ENCODE measurements at places on chromosomes 3 and 15. TPM values are rescaled to one million over a fixed set of nuclear protein-coding genes. Genes with fewer than 3 reads are reported as not detected.

The GPR149 gene
- not detected for total RNA-seq

- H3K27me3 ChIP-seq = no peaks in the 10 kb centered on the region
- H3K36me3 ChIP-seq = peaks cover 15% of the 10 kb centered on the region
- no peak for DNase-seq
- H3K27ac ChIP-seq = no peak overlapping the region
Observed at GRCh38 chr3:196915375-196915774, 27.0 kb downstream of the NCBP2 start.

DNA sequence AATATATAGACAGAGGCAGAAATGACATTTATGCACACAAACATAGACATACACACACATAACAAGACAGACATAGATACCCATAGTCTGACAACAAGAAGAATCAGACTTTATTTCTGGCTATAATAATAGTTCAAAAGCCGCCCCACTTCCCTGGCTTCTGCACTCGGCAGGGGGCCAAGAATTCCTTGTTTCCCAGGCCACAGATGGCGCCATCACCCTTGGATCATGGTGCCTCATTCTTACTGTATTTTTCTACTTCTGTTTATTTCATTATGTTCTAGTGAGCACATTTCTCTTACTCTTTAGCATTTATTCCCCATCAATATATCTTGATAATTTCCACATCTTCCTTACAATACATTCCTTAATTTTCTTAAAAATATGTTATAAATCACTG is 387.5 kb downstream of the NLGN1 start:
- H3K4me1 ChIP-seq = no peaks in the 10 kb centered on the region
- no peak overlapping the region for H3K4me3 ChIP-seq

- no peaks in the 10 kb centered on the region for H3K36me3 ChIP-seq
- DNase-seq = no peak
- H3K27ac ChIP-seq = no peak overlapping the region
- H3K27me3 ChIP-seq = peaks cover 20% of the 10 kb centered on the region
- no peaks in the 10 kb centered on the region for H3K4me1 ChIP-seq
- H3K4me3 ChIP-seq = no peak overlapping the region
Observed at GRCh38 chr3:33202711-33203457, 15.7 kb downstream of the SUSD5 start.

The GOLGA8H gene
- total RNA-seq = 0.19 TPM

GRCh38 chr15:43439268-43439667 is 53.7 kb downstream of the TP53BP1 start:
- H3K27me3 ChIP-seq = no peaks in the 10 kb centered on the region
- H3K4me3 ChIP-seq = no peak overlapping the region
- H3K27ac ChIP-seq = no peak overlapping the region
- no peak for DNase-seq
- H3K36me3 ChIP-seq = no peaks in the 10 kb centered on the region

DNA sequence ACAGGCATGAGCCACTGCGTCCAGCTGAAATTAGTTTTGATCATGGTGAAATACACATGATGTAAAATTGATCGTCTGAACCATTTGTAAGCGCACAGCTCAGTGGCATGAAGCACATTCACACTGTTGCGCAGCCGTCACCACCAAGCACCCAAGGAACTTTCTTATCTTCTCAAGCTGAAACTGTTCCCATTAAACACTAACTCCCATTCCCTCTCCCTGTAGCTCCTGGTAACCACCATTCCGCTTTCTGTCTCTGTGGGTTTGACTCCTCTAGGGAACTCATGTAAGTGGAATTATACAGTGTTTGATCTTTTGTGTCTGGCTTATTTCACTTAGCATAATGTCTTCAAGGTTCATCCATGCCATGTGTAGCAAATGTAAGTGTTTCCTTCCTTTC is 62.3 kb downstream of the FBLN2 start:
- H3K36me3 ChIP-seq = no peaks in the 10 kb centered on the region
- no peak overlapping the region for H3K27ac ChIP-seq
- no peaks in the 10 kb centered on the region for H3K27me3 ChIP-seq
- no peak for DNase-seq

The OR5K2 gene
- not detected for total RNA-seq

The GOLGA6L4 gene
- 2.6 TPM for total RNA-seq

DNA sequence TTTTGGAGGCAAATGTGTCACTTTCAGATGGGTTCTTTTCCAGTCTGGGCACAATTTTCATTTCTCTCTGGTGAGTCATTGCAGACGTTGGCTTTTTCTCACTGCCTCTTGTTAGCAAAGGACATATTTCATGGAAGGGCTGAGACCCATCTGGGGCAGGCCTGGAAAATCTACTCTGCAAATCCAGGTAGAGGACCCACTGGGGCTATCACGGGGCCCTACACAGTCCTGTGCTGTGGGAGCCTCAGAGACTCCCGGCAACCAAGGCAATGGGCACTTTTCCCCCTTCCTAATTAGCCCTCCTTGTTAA is 58.0 kb downstream of the HRH1 start:
- H3K36me3 ChIP-seq = no peaks in the 10 kb centered on the region
- H3K4me1 ChIP-seq = peaks cover 2% of the 10 kb centered on the region

GRCh38 chr15:59196416-59196815 is 10.2 kb upstream of the LDHAL6B start:
- H3K4me3 ChIP-seq = no peak overlapping the region
- H3K36me3 ChIP-seq = no peaks in the 10 kb centered on the region
- H3K27me3 ChIP-seq = peaks cover 10% of the 10 kb centered on the region
- no peak for DNase-seq
- no peaks in the 10 kb centered on the region for H3K4me1 ChIP-seq

The BMF gene
- 25.9 TPM for total RNA-seq

DNA sequence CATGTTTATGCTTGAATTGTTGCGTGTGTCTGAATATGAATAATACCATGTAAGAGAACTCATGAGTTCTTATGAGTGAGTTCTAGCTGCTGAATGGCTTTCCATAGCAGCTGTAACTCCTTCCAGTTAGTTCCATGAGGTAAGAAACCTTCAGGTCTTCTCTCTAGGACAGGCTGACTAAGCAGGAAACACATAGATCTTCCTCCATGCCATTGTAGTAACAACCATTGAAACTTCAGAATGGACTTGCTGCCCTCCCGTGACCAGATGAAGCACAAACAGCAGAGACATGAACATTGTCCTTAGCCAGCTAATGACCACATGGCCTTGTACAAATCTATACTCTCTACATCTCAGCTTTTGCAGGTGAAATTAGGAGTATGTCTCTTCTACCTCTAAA is 200.0 kb downstream of the ZNF385D start:
- H3K27ac ChIP-seq = no peak overlapping the region
- peaks cover 1% of the 10 kb centered on the region for H3K36me3 ChIP-seq
- H3K4me1 ChIP-seq = no peaks in the 10 kb centered on the region
- no peaks in the 10 kb centered on the region for H3K27me3 ChIP-seq
- DNase-seq = no peak
- no peak overlapping the region for H3K4me3 ChIP-seq

The COMMD2 gene
- total RNA-seq = 40.6 TPM

The MYLK gene
- not detected for total RNA-seq

GRCh38 chr3:87046241-87046640 is 55.3 kb upstream of the VGLL3 start:
- no peak overlapping the region for H3K27ac ChIP-seq
- DNase-seq = no peak
- H3K36me3 ChIP-seq = no peaks in the 10 kb centered on the region
- no peaks in the 10 kb centered on the region for H3K4me1 ChIP-seq

GRCh38 chr3:182895513-182896112 is 84.7 kb downstream of the DCUN1D1 start:
- H3K4me1 ChIP-seq = no peaks in the 10 kb centered on the region
- no peak for DNase-seq
- no peaks in the 10 kb centered on the region for H3K36me3 ChIP-seq

The RARB gene
- not detected for total RNA-seq

The NR2E3 gene
- not detected for total RNA-seq

GRCh38 chr3:126210606-126211005 is 30.2 kb upstream of the ALDH1L1 start:
- no peaks in the 10 kb centered on the region for H3K4me1 ChIP-seq
- H3K4me3 ChIP-seq = no peak overlapping the region
- peaks cover 65% of the 10 kb centered on the region for H3K27me3 ChIP-seq
- no peaks in the 10 kb centered on the region for H3K36me3 ChIP-seq
- H3K27ac ChIP-seq = no peak overlapping the region

GRCh38 chr15:79811406-79812405 is 85.1 kb downstream of the MTHFS start:
- no peaks in the 10 kb centered on the region for H3K36me3 ChIP-seq
- DNase-seq = no peak
- no peak overlapping the region for H3K4me3 ChIP-seq

The ISLR gene
- not detected for total RNA-seq

The CCDC39 gene
- not detected for total RNA-seq

GRCh38 chr3:118792191-118792590 is 242.5 kb downstream of the IGSF11 start:
- no peaks in the 10 kb centered on the region for H3K36me3 ChIP-seq
- no peak for DNase-seq
- no peak overlapping the region for H3K27ac ChIP-seq
- H3K4me1 ChIP-seq = no peaks in the 10 kb centered on the region

DNA sequence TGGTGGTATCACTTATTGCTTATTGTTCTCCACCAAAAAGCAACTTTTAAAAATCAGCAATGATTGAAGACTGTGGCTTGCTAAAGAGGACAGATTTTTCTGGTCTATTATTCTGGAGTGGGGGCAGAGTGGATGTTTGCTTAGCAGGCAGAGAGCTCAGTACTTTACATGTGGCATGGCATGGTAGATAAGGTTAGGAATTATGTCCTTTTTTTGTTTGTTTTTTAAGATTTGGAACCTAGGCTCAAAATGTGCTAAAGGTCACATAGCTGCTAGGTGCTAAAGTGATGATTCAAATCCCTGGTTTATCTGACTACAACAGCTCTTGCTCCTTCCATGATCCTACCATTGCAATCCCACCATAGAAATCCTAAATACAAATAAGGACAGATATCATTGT is 331.0 kb upstream of the ADAMTS9 start:
- no peaks in the 10 kb centered on the region for H3K27me3 ChIP-seq
- H3K27ac ChIP-seq = no peak overlapping the region
- H3K4me1 ChIP-seq = no peaks in the 10 kb centered on the region
- H3K4me3 ChIP-seq = no peak overlapping the region

The WDR6 gene
- total RNA-seq = 159 TPM

DNA sequence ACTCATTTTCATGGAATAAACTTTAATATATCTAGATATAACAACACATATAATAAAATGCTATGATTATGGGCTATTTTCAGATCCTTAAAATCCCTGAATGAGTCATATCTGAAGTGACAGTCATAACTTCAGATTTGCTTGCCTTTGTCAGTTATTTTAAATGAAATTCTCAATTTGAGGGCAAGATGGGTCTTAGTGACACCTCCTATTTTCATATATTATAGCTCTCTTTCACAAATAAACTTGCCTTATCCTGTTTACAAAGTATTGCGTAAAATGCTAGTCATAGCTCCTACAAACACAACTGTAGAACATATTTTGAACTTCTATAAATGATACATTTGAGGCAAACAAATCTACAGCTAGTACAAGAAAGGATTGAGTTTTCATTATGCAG is 6.2 kb upstream of the THRB start:
- no peaks in the 10 kb centered on the region for H3K36me3 ChIP-seq
- DNase-seq = no peak
- no peak overlapping the region for H3K4me3 ChIP-seq
- H3K27me3 ChIP-seq = peaks cover 53% of the 10 kb centered on the region
- H3K4me1 ChIP-seq = peaks cover 17% of the 10 kb centered on the region

- no peak overlapping the region for H3K27ac ChIP-seq
- peaks cover under 1% of the 10 kb centered on the region for H3K36me3 ChIP-seq
- no peak for DNase-seq
- no peaks in the 10 kb centered on the region for H3K27me3 ChIP-seq
Observed at GRCh38 chr15:57228395-57228794, 147.9 kb upstream of the CGNL1 start.

The RAB5A gene
- 62.7 TPM for total RNA-seq

DNA sequence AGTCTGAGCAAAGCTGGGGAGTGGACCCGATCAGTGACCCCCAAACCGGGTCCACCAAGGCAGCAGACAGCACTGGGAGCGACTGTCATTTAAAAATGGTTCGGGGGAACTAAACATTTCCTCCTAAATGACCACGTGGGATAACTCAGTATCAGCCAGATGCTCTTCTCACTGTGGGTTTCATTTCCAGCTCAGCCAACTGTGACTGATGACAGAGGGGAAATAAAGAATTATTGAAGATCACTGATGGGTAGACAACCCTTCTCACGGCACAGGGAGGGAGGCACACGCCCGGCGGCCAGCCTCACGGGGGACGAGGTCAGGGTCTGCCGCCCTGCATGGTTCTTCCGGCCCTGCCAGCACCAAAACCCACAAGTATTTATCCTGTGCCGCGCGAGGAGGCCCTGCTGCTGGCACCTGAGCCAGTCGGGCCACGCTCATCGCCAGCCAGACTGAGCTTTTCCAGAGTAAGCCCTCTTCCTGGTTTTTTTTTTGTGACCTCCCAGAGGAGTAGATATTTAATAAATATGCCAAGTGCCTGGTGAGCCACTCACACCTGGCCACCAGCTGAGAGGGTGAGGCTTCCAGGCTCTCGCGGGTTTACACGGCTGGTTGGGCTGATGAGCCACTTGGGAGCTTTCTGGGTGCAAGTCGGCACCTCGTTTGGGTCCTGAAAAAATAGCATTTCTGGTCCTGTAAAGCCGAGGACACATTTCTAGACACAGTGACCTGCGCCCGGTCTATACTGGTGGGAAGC is 6.2 kb downstream of the MELTF start:
- H3K27ac ChIP-seq = no peak overlapping the region
- peaks cover 10% of the 10 kb centered on the region for H3K27me3 ChIP-seq
- no peaks in the 10 kb centered on the region for H3K36me3 ChIP-seq
- H3K4me3 ChIP-seq = peak overlapping the region; percentile 52
- DNase-seq = no peak

- H3K36me3 ChIP-seq = peaks cover 4% of the 10 kb centered on the region
- H3K4me1 ChIP-seq = peaks cover 38% of the 10 kb centered on the region
- H3K27me3 ChIP-seq = no peaks in the 10 kb centered on the region
- DNase-seq = no peak
- no peak overlapping the region for H3K4me3 ChIP-seq
- no peak overlapping the region for H3K27ac ChIP-seq
Observed at GRCh38 chr15:52656412-52656811, 22.8 kb downstream of the ATOSA start.

The RYR3 gene
- not detected for total RNA-seq

The DCUN1D1 gene
- total RNA-seq = 43.6 TPM

The CCR1 gene
- 0.51 TPM for total RNA-seq

- H3K4me3 ChIP-seq = peak overlapping the region; percentile 34
- no peak overlapping the region for H3K27ac ChIP-seq
- peaks cover 57% of the 10 kb centered on the region for H3K4me1 ChIP-seq
- H3K36me3 ChIP-seq = peaks cover 5% of the 10 kb centered on the region
Observed at GRCh38 chr3:45599424-45599886, 4.9 kb downstream of the LIMD1 start.

- H3K27me3 ChIP-seq = no peaks in the 10 kb centered on the region
- peaks cover 40% of the 10 kb centered on the region for H3K36me3 ChIP-seq
- H3K4me3 ChIP-seq = peak overlapping the region; percentile 98
- peak; percentile 46 for DNase-seq
Observed at GRCh38 chr3:183554377-183554776, 1.1 kb downstream of the KLHL6 start.

- H3K27ac ChIP-seq = no peak overlapping the region
- H3K4me1 ChIP-seq = no peaks in the 10 kb centered on the region
- H3K36me3 ChIP-seq = no peaks in the 10 kb centered on the region
- H3K4me3 ChIP-seq = no peak overlapping the region
Observed at GRCh38 chr15:92226020-92226612, 167.6 kb upstream of the ST8SIA2 start.

Data from activated T-cell treated with anti-CD3 and anti-CD28 coated beads, Interleukin-2, amount 50 U/mL, for 72 hours (primary cell).